ENCODE measurements at places on chromosomes 13 and 19. TPM values are rescaled to one million over a fixed set of nuclear protein-coding genes. Genes with fewer than 3 reads are reported as not detected.
A peak's percentile ranks its signal among the peaks of the same experiment; 100 is the strongest.

DNA sequence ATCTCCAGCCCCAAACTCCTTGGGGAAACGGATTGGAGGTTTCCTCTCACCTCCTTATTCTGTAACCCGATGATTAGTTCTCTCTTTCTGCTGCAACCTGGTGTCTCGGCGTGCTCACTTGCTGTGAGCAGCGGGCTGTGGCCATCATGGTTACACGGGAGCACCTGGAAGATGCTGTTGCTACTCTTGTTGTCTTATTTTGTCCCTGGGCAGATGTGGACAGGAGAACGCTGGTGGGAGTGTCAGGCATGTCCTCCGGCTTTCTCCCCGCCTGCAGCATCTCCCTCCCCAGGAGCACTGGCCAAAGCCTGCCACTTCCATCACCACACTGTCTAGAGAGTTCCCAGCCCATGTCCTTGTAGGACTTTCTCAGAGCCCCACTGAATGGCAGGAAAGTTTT is 211.8 kb upstream of the ZNF536 start:
- DNase-seq: no peak

GRCh38 chr13:77412116-77412635 is 85.3 kb upstream of the MYCBP2 start:
- no peak for DNase-seq

GRCh38 chr19:51676566-51677083 is 16.5 kb upstream of the SPACA6 start:
- no peak for DNase-seq

DNA sequence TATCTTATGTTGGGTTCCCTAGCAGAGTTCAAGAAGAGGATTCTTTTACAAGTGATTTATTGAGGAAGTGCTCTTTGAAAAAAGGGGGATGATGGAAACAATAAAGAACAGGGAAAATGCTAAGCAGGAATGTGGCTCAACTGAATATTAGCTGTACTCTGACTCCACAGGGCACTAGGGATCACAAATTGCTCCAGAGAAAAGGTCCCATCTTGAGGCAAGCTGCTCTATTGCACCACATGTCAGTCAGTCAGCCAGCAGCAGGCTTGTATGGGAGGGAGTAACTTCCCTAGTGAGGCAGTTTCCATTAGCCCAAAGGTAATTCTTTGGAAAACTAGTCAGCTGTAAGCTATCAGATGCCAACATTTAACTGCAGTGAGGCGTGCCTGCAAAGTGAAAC is 73.3 kb upstream of the FNDC3A start:
- no peak for DNase-seq

DNA sequence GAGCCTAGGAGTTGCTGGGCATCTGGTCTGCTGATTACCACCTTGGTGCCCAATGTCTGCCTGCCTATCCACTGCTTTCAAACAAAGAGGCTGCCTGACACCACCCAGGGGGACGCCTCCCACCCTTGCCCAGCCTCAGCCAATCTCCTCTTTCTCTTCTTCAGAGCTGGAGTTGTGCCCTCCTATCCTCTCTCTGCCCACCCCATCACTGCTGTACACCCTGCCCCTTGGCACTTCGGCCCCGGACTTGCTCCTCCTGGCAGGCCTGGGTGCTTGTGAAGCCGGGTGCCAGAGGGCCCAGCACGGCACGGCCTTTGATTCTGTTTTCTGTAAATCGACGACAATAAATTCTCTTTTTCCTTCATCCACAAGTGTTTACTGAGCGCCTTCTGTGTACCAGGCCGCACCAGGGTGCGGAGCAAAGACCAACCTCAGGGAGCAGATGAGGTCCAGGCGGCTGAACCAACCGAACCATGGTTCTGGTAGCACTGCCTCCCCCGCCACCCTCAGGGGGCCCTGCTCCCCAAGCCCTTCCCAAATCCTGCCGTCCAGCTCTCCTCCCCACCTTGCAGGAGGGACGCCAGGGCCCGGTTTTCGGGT is 5.0 kb downstream of the RNF225 start:
- no peak for DNase-seq

DNA sequence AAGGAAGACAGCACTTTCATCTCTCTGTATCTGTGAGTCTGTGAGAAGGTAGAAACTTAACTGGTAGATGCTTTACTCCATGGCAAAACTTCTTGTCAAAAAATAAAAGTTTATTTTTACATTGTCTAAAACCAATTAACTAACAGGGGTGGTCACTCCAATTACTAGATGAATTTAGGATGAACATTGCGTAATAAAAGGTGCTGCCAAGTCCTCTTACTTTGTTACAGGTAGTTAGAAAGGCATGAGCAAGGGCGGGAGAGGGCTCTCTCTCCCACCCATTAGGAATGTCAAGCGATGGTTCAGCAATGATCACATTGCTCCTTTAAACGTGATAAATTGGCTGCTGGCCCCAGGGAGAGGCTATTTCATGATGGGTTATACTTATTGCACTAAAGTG is 512.3 kb downstream of the SLITRK5 start:
- no peak for DNase-seq

- no peak for DNase-seq
Observed at GRCh38 chr19:16898361-16899015, 9.7 kb downstream of the F2RL3 start.

GRCh38 chr13:78317030-78317429 is 286.3 kb downstream of the POU4F1 start:
- no peak for DNase-seq

- no peak for DNase-seq
Observed at GRCh38 chr13:44174769-44175425, 198.7 kb upstream of the SERP2 start.

DNA sequence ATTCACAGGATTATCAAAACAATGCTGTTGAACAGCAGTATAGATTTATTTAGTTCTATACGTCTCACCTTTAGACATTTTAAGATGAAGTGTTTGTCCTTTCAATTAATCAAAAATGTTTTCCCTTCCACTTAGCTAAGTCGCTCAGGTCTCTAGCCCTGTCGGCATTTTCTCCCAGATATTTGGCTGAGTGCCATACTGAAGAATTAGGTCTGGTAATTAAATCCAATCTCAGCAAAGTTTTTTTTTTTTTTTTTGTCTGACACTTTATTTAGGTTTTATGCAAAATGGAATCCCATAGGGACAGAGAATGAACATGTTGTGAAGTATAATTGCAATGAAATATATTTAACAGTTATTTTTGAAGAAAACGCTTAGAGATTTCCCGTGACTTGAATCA is 44.1 kb downstream of the RFC3 start:
- DNase-seq: no peak

DNA sequence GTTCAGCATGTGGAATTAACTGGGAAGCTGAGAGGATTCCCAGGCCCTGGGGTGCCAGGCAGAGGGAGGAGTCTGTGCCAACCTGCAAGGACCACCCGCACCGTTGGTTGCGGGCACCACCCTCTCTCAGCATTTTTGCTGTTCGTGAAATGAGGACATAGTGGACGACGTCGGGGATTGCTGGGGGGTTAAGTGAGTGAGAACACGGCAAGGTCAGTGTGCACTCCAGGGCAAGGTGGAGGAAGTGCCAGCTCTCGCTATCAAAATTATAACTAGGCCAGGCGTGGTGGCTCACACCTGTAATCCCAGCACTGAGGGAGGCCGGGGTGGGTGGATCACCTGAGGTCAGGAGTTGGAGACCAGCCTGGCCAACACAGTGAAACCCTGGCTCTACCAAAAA is 2.2 kb downstream of the FXYD3 start:
- no peak for DNase-seq

GRCh38 chr13:52024481-52024880 is at the start of gene UTP14C:
Gene UTP14C (plus strand): TSS chr13:52024691. CDS start chr13:52028805, 4,114 bp downstream.
- no peak for DNase-seq

- no peak for DNase-seq
Observed at GRCh38 chr19:21317821-21318220, 11.4 kb downstream of the ZNF708 start.

DNA sequence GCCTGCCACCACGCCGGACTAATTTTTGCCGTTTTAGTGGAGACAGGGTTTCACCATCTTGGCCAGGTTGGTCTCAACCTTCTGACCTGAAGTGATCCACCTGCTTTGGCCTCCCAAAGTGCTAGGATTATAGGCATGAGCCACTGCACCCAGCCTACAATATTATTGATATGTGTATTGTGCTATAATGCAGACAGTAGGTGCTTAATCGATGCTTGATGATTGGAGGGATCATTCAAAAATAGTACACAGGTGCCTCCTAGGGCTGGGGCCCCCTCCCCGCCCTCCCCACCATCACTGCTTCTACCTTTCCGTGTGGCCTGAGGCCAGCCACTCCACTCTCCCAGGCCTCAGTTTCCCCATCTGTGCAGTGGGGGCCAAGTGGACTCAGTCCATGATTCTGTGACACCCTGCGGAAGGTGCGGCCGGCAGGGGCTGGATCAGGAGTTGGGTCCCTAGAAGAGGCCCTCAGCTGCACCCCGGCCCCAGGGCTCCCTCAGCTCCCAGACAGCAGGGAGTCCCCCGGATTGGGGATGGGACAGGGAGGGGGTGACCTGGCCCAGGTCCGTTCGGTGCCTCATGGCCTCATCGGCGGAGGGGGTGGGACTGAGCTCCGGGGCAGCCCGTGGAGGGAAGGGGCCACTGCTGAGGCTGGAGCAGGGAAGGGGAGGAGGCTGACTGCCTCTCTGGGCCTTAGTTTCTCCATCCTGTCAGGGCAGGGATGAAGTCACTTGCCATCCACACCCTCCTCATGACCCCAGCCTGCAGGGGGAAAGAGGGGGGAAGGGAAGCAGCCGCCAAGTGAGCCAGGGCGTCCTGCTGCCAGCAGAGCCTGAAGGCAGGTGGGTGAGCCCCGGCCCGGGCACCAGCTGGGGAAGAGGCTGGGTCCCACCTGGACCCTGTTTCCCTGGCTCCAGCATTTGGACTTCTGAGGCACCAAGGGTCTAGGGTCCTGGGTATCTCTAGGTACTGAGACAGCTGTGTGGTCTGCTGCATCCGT is 1.2 kb downstream of the ADAMTSL5 start:
- DNase-seq: no peak

DNA sequence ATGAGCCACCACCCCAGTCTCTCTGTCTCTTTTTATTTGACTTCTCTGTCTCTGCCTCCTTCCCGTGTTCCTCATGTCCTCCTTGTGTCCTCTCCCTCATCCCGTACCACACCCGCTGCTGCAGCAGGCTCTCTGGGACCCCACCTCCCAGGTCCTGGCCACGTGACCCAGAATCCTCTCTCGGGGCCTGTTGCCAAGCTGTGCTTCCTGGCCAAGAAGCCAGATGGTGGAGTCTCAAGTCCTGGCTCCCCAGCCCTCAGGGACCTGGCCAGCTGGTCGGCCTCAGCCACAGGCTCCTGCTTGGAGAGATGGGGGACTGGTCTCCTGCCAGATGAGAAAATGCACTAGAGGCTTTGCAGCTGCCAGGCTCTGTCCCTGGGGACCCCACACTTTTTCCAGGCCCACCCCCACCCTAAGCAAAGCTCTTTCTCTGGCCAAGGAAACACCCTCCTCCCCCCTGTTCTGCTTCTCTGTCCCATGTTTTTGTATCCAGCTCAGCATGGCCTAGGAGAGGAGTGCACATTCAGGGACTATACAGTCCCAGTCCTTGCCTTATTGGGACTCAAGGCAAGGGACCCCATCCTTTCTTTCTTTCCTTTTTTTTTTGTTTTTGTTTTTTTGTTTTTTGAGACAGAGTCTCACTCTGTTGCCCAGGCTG is 34.3 kb upstream of the SHKBP1 start:
- DNase-seq: peak; percentile 76

DNA sequence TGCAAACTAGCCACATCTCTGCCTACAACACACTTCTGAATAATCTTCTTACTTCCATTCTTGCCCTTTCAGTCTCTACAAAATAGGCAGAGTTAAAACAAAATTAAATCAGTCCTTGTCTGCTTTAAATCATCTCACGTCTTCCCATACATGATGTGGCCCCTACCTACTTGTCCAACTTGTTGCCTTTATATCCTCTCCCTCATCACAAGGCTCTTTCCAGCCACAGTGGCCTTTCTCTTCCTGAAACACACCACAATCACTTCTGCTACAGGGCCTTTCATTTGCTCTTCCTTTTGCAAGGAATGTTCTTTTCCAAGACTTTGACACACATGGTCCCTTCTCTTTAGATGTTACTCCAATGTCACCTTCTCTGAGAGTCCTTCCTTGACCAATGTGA is 1.7 kb downstream of the RBM26 start:
- no peak for DNase-seq

- peak; percentile 69 for DNase-seq
Observed at GRCh38 chr13:98576963-98577835, at the start of gene STK24. Gene STK24 (minus strand): TSS chr13:98577107. CDS start chr13:98576786, 321 bp downstream.

DNA sequence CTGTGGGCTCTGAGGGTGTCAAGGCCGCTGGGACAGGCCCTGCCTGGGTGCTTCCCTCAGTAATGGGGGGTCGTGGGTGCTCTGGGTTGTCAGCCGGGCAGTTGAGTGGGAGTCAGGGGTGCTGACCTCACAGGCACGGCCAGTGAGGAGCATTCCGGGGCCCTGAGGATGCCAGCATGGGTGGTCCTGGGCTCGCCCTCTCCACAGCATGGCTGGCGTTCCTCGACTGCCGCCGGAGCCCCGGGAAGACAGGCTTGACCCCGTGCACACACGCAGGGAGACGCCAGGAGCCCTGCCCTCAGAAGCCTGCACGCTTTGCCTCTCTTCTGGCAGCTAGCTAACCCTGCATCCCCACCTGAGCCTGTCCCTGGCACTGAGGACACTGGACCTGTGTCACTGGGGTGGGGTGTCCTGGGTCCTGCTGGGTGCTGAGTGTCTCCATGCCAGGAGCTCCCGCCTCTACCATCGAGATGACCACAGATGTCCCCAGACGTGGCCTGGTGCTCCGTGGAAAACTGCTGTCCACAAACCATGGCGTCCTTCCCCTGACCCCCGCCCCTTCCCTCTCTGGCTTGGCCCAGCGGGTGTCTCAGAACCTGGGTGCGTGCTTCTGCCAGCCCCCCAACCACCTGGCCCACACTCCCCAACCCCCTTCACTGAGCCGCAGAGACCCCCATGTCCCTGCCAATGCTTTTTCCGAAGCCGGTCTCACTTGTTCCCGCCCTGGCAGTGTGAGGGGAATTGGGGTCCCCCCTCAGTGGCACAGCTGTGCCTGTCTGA is 4.4 kb upstream of the NDUFS7 start:
- DNase-seq: no peak

GRCh38 chr19:56595548-56595899 is 422 bp downstream of the ZNF71 start:
- no peak for DNase-seq

GRCh38 chr13:75468602-75469001 is 13.4 kb downstream of the TBC1D4 start:
- DNase-seq: no peak

The OLFM4 gene
- total RNA-seq: not detected

The ZNF628 gene
- 4.6 TPM for total RNA-seq

The NXNL1 gene
- not detected for total RNA-seq

The RASAL3 gene
- total RNA-seq: 2.4 TPM

The N4BP2L2 gene
- total RNA-seq: 131 TPM

The HSH2D gene
- 0.25 TPM for total RNA-seq

The FBN3 gene
- not detected for total RNA-seq

All from heart right ventricle (tissue), 16 donors.